Activated naive CD4-positive, alpha-beta T cell treated with anti-CD3 and anti-CD28 coated beads, Interleukin-2, amount 50 U/mL, for 16 hours (primary cell): ENCODE measurements at places on chromosomes 1 and 21.

- no peak for DNase-seq
Observed at GRCh38 chr1:30719406-30720270, 3.7 kb downstream of the MATN1 start.

DNA sequence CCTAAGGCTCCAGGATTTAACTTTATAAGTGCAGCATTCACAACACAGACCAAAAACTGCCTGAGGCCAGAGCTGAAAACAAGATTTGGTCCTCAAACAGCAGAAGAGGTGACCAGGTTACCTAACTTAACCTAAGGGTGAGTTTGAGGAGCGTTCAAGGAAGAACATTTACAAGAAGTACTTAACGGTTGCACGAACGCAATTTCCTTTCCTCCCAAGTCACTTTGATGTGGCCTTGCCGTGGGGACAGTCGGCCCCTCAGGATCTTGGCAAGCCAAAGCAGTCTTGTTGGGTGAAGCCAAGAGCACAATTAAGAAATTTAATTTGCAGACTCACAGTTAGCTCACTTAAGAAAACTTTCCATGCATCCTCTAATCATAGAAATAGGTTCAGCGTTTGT is 202.6 kb upstream of the COA6 start:
- DNase-seq = no peak

DNA sequence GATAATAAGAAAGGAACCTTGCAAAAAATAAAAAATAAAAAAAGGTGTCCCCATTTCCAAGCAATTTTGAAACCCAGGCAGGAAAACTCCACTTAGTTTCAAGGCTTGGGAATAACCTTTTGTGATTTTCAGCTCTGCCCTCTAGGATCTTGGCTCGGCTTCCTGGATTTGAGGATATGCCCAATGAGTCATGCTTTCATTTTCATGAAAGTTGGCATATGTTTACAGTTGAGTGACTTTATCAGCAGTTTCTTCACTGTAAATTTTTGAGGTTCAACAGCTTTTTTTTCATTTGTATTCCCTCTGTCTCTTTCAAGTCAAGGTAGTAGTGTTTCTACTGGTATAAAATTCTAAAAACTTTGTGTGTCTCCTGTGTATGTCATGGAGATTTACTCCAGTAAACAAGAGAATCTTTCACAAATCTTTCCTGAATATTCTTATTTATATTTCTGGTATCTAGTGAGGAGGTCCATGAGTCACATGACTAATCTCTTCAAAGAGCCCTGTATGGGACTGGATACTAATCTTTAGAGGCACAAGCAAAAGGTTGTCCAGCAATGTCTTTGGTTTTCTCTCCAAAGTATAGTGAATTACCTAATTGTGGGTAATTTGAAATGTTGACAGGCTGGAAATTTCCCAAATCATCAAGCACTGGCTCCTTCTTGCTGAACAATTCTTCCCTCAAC is 335.3 kb downstream of the BRINP2 start:
- no peak for DNase-seq

DNA sequence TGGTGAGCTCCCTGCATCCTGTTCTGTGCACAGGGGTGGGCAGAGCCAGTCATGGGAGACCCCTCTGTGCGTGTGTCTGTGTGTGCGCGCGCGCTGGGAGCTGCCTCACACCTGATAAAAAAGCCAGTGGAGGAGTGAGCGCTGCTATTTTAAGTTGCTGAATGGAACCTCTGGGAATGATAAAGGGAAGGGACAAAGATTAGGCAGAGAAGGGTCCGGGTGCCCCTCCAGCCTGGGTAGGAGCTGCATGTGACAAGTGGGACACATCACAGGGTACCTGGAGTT is 847 bp downstream of the ADORA1 start:
- DNase-seq = no peak

GRCh38 chr1:53172426-53173128 is 24.0 kb upstream of the CPT2 start:
- no peak for DNase-seq

- DNase-seq = no peak
Observed at GRCh38 chr1:118322331-118322730, 137.3 kb upstream of the SPAG17 start.

DNA sequence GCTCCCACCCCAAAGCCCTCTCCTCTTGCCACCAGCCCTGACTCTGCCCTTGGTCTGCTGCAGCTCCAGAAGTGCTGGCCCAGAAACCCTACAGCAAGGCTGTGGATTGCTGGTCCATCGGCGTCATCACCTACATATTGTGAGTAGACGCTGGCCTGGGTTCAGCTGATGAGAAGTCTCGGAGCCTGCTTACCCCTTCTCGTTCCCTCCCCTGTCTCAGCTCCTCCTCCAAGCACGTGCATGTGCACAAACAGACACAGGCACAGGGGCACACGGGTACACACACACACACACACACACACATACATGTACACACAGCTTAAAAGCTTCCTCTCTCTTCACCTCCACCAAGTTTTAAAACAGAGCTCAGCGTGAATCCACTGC is 24.3 kb downstream of the CAMK1G start:
- no peak for DNase-seq

- DNase-seq = no peak
Observed at GRCh38 chr1:102733491-102734236, 374.7 kb downstream of the COL11A1 start.

- no peak for DNase-seq
Observed at GRCh38 chr1:36352910-36353878, 29.7 kb upstream of the EVA1B start.

GRCh38 chr1:198151688-198152087 is 5.1 kb upstream of the NEK7 start:
- no peak for DNase-seq

DNA sequence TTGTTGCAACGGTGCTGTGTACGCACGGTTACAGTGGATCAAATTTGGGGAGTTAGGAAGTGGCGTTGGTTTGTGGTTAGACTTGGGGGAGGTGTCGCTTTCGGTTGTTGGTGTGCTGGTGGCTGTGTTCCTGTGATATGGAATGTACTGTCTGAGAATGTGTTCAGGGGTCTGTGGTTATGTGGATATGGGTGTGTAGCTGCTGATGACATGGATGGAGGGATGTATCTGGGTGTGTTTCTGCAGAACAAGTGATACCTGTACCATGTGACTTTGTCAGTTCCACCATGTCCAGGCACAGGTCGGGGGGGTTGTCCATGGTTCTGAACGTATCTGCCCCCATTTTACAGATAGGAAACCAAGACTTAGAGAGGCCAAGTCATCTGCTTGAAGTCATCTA is 22.7 kb downstream of the PAX7 start:
- no peak for DNase-seq

- no peak for DNase-seq
Observed at GRCh38 chr1:7616953-7617352, 154.1 kb upstream of the VAMP3 start.

DNA sequence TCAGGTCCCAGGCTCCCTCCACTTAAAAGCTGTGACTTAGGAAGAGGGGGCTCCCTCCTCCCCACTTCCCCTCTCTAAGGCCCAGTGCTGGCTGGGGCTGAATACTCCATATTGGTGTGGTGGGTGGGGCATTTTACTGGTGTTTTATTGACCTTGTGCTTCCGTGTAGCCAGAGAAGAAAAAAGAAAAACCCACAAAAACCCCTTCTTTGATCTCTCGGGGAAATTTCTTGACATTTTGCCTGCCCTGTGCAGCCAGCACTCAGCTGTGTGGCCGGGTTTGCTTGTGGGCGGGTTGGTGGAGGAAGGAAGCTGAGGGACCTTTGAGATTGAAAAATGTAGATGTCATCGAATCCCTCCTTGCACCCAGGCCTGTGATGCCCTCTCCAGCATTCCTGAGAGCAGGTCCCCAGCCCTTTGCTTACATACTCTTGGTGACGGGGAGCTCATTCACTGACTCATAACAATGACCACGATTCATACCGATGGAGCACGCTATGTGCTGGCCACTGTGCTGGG is 24.8 kb downstream of the TNFRSF8 start:
- no peak for DNase-seq

DNA sequence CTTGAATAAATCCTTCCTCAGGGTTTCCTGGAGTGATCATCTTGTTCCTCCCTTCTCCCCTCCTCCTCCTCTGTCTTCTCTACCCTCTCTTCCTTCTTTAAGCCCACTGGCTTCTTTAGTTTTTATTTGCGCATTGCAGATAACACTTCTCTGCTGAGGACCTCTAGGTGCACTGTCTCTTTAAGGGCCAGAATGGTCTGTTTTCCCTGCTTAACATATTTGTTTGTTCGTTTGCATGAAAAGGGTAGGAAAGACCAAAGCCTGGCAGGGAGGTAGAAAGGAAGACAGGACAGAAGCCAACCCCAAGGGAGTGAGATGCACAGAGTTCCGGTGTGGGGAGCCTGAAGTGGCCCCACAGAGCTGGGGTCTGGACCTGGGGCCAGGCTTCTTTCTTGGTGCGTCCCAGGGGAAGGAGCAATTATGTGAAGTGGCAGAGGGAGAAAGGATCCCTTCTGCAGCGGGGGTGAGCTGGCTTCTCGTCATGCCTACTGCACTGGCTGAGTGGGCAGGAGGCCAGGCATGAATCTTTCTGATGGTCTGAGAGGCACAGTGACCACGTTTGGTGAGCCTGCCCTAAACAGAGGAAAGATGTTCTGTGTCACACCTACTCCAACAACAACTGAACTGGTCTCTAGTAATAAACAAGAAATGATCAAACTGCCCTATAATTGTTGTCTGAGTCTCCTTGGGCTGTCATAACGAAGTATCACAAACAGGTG is 232.7 kb downstream of the KCNJ6 start:
- DNase-seq = no peak

- no peak for DNase-seq
Observed at GRCh38 chr1:221510793-221511503, 230.9 kb downstream of the DUSP10 start.

DNA sequence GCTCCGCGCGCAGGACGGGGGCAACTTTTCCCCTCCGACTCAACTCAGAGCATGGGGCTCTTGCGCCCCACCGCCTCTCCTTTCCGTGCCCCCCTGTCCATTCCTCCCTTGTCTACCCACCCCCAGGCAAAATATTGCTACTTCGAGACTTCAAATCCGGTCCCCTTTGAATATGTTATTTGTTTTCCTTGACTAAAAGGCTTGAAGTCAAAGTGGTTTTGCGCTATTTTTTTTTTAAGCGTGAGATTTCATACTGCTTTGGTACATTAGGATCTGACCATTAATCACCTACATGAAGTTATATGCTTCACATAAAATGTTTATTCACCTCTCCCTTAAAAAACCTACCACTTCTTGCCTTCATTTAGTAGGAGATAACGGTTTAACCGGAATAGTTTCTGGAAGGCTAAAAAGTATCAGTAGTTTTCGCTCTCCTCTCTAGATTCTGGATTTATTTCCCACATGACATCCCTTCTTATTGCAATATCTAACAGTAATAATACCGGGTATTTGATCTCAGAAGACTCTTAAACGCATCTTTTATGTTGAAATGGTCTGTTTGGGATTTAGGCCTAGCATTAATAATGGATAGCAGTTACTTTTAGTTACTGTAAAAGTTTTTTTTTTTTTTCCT is 1.6 kb downstream of the NFIA start:
- DNase-seq = no peak

DNA sequence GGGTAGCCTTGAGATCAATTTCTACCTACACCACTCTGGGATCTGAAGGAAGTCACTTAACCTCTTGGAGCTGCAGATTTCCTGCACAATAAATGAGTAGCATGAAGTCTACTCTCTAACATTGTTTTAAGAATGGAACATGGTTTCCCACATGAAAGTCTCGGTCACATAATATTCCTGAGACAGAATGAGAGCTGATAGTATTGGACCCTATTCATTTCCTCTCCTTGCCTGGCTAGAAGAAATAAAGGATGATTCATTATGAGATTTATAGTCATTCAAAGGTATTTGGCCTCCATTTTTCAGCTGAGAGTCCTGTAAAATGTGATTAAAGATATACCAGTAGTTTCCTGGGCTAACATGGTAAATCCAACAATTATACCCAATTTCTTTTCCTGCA is 56.7 kb downstream of the ARHGAP29 start:
- DNase-seq = no peak

DNA sequence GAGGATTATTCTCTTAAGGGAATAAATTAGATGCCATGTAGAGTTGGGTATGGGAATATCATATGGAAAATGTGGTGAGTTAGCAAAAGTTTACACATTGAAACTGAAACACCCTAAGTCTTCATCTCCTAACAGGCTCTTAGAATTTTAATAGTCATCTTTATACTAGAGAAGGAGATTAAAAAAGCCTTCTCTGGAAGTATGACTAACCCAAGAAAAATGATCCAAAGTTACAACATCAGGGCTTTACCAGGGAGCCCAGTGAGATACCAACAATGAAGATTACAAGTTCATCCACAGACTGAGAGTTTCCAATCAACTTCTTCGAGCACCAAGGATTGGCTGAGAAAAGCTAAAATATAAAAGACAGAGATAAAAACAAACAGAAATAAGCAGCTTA is 70.0 kb upstream of the KIAA0040 start:
- DNase-seq = no peak

GRCh38 chr21:44933199-44933917 is 6.5 kb upstream of the SLX9 start:
- no peak for DNase-seq

- no peak for DNase-seq
Observed at GRCh38 chr1:30414851-30415165, 308.6 kb downstream of the MATN1 start.

- no peak for DNase-seq
Observed at GRCh38 chr1:34898330-34898761, 31.1 kb downstream of the DLGAP3 start.

DNA sequence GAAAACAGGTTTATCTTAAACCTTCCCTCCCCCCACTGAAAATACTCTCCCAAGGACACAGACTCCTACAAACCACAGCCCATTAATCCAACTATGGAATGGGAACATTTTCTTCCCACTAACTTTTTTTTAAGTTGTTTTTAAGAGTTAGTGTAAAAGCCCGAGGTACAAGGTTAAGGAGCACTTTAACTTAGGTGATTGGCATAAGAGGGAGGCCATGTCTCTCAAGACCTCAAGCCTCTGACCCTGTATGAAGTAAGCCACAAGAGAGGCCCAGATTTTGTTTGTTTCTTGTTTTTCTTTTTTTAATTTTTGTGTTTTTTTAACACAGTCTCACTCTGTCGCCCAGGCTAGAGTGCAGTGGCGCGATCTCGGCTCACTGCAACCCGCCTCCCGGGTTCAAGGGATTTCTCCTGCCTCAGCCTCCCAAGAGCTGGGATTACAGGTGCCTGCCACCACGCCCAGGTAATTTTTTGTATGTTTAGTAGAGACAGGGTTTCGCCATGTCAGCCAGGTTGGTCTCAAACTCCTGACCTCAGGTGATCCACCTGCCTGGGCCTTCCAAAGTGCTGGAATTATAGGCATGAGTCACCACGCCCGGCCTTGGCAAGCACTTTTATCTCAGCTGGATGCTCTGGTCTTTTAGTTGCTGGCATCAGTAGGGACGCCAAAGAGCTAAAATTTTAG is 14.4 kb downstream of the ARMH1 start:
- DNase-seq = no peak

DNA sequence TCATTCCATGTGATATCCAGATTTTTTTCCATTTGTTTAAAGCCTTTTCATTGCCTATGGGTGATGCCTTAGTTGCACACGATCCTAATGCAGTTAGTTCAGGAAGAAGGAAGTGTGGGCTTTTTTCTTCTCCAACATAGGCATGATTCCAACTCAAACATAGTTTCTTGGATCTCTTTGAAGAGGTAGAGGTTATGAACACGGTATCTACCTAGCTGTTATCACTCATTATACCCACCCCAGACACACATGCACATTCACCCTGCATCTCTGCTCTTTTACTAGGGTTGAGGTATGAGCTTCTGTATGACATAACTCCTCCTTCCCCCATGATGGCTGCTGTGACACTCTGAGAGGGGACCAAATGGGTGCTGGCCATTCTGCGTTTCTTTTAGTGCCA is 122.1 kb upstream of the ZNF648 start:
- no peak for DNase-seq
